Heart left ventricle (tissue), 16 donors: ENCODE measurements at places on chromosomes 4 and X. TPM values are rescaled to one million over a fixed set of nuclear protein-coding genes. Genes with fewer than 3 reads are reported as not detected.
A peak's percentile ranks its signal among the peaks of the same experiment; 100 is the strongest.

GRCh38 chr4:8891646-8892555 is 20.3 kb upstream of the HMX1 start:
- H3K27me3 ChIP-seq, result peaks cover 76% of the 10 kb centered on the region
- no peak overlapping the region for H3K27ac ChIP-seq
- no peaks in the 10 kb centered on the region for H3K36me3 ChIP-seq
- H3K4me1 ChIP-seq, result peaks cover 11% of the 10 kb centered on the region

The AFP gene
- not detected for polyA plus RNA-seq

GRCh38 chr4:8461086-8461485 is 20.5 kb downstream of the TRMT44 start:
- no peak for DNase-seq
- H3K27me3 ChIP-seq, result no peaks in the 10 kb centered on the region
- no peak overlapping the region for H3K4me3 ChIP-seq
- H3K27ac ChIP-seq, result no peak overlapping the region

The VEGFC gene
- polyA plus RNA-seq, result 4.0 TPM

DNA sequence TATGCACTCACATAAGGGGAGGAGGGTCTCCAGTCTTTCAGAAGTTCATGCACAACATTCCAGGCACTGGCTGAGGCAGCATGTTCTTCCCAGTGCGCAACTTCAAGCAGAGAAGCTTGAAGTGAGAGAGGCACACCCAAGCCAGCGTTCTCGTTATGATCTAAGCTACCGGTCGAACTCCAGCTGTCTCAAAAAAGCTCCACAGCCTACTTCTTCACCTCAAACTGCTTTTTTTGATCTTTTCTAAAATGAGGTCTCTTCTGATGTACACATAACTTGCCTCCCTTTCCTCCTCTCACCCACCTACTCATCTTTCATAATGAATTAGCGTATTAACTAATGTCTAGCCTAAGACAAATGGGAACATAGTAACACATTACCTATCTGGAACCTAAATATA is 25.3 kb downstream of the GPC4 start:
- DNase-seq, result no peak
- H3K27ac ChIP-seq, result no peak overlapping the region
- H3K27me3 ChIP-seq, result no peaks in the 10 kb centered on the region
- H3K4me1 ChIP-seq, result no peaks in the 10 kb centered on the region
- H3K4me3 ChIP-seq, result no peak overlapping the region

DNA sequence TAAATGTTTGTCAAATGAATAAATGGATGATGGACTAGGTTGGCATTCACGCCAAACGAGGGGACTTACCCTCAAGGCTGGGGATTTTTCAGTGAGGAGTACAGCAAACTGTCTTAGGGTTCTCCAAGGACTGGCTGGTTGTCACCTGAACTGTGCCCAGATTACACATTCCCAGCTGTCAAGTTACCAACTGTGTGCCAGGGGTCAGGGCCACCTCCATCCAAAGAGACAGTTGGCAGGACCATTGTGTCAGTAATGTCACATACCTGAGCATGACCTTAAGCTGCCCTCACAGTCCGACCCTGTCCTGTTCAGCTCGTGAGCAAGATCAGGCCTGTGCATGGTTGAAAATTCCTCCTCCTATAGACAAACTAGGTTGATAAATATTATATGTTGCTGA is 116.7 kb downstream of the MID1IP1 start:
- H3K4me1 ChIP-seq, result no peaks in the 10 kb centered on the region
- DNase-seq, result no peak
- H3K27ac ChIP-seq, result no peak overlapping the region
- H3K4me3 ChIP-seq, result no peak overlapping the region
- no peaks in the 10 kb centered on the region for H3K36me3 ChIP-seq

The SPANXD gene
- not detected for polyA plus RNA-seq

- H3K36me3 ChIP-seq, result no peaks in the 10 kb centered on the region
- no peak overlapping the region for H3K27ac ChIP-seq
Measured at GRCh38 chr4:56843421-56843899, 22.0 kb upstream of the SPINK2 start.

DNA sequence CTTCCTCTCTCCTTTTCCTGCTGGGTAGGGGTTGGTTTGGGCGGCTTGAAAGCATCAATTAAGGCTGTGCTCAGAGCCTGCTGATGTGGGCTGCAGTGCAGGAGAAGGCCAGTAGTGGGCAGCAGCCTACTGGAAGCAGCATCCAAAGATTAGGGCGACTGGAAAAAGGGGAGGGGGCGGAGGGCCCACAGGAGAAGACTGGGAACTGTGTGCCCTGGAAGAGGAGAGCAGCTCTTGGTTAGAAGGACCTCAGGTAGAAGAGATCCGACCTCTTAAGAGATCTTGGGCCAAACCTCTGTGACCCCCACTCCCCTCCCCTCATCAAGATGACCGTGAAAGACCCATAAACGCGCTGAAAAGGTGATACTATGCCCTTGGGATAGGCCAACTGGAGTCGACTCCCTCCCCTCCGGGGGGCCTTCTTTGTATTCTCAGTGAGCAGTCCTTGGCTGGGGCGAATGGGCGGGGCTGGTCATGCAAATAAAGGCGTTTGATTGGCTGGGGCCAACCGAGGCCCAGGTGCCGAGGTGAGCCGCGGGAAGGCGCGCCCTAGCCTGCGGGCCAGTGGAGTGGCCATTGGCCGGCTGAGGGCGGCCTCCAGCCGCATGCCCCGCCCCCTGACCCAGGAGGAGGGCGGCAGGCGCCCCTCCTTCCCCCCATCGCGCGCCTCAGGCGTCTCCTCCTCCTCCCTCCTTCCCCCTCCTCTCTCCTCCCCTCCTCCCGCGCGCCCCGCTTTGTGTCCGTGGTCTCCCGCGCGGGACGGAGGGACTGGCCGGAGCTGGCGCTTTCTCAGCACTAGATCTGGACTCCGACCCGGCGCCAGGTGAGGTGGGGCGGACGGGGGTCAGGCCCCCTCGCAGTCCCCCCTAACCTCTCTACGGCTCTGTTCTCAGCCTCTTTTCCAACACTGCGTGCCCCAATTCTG is 10.1 kb downstream of the DLG3 start:
- peak overlapping the region; percentile 57 for H3K4me3 ChIP-seq
- peaks cover 4% of the 10 kb centered on the region for H3K4me1 ChIP-seq
- H3K36me3 ChIP-seq, result no peaks in the 10 kb centered on the region
- no peaks in the 10 kb centered on the region for H3K27me3 ChIP-seq

- H3K4me3 ChIP-seq, result no peak overlapping the region
- no peak overlapping the region for H3K27ac ChIP-seq
- no peak for DNase-seq
- no peaks in the 10 kb centered on the region for H3K4me1 ChIP-seq
- no peaks in the 10 kb centered on the region for H3K36me3 ChIP-seq
- H3K27me3 ChIP-seq, result no peaks in the 10 kb centered on the region
Measured at GRCh38 chr4:93870876-93871458, 42.4 kb downstream of the ATOH1 start.

DNA sequence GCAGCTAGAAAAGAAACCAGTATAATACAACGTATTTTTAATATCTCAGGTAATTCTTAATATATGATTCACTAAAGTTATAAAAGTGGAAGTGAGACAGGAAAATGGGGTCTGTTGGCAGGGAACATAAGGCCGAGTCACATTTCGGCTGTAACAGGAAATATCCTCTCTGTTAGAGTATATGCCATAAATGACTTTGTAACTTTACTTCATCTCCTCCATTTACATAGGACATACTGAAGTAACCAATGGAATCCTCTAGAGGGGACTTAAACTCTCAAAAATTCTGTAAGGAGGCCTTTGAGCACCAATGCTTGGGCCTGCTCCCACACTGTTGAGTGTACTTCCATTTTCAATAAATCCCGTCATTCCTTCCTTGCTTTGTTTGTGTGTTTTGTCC is 71.3 kb downstream of the ANKRD17 start:
- H3K4me3 ChIP-seq, result no peak overlapping the region
- no peaks in the 10 kb centered on the region for H3K36me3 ChIP-seq
- H3K4me1 ChIP-seq, result peaks cover 9% of the 10 kb centered on the region
- H3K27me3 ChIP-seq, result no peaks in the 10 kb centered on the region
- no peak overlapping the region for H3K27ac ChIP-seq

DNA sequence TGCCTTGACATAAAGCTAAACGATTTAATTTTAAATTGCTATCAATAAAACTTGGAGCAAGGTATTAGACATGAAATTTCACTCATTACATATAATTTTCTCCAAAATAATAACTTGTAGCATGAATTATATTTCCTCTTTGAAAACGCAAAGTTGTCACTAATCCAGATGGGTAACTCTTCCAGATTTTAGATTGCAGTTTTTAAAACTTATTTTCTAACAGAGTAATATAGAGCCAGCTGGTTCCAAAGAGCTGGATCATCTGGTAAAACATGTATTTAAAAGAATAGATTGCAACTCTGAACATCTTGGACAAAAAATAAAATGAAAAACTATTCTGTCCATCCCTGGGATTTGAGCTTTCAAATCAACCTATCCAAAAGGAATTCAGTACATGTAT is 238.2 kb upstream of the INTU start:
- no peaks in the 10 kb centered on the region for H3K4me1 ChIP-seq
- H3K27ac ChIP-seq, result no peak overlapping the region
- DNase-seq, result no peak
- no peaks in the 10 kb centered on the region for H3K27me3 ChIP-seq

DNA sequence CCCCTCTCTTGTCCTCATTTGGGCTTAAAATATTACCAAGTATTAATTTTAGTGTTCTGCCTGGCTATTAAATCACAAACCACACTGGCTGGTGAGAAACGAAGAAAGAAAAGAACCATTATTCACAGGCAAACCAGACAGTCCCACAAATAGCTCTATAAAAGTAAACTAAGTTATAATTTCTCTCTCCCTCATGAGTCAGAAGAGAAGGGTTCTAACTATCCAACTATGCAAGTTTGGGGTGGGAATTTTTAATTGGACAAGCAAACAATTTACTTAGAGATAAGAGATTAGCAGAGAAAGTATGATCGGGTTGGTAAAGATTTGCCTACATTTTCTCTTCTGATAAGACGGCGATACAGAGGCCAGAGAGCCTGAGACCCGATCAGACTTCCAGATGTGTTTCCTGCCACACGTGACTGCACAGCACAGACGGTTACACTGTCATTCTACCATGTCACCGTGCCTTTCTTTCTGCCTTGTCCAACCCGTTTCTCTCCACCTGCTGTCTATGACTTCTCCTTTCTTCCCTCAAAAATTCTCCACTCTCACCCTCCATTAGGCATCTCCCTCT is 52.3 kb downstream of the MEPE start:
- no peak for DNase-seq
- H3K27me3 ChIP-seq, result no peaks in the 10 kb centered on the region
- H3K4me1 ChIP-seq, result no peaks in the 10 kb centered on the region
- no peak overlapping the region for H3K27ac ChIP-seq

DNA sequence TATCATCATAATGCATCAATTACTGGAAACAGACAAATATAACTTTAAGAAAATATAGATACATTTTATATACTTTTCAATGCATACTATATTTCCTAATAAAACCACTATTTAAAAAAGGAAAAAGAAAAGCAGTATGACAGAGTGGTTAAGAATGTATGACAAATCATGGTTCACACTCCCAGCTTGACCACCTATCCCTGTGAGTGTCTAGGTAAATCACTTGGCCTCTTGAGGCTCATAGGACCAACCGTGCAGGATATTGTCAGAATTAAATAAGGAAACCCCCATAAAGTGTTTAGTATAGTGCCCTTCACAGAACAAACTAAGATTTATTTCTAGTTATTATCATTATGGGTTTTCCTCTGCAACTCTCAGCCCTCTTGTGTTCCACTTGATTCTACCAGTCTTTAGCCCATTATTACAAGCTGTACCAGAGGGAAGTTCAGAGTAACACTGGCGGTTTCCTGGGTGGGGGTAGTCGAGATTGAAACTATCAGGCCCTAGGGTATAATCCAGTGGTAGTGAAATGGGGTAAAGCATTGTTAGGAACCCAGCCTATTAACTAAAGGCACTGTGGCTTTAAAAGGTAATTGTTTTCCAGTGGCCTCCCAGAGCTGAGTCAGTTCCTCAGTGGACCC is 55.5 kb upstream of the PAK3 start:
- no peak overlapping the region for H3K4me3 ChIP-seq
- no peaks in the 10 kb centered on the region for H3K36me3 ChIP-seq
- H3K27ac ChIP-seq, result no peak overlapping the region
- no peaks in the 10 kb centered on the region for H3K4me1 ChIP-seq
- peaks cover 4% of the 10 kb centered on the region for H3K27me3 ChIP-seq
- DNase-seq, result no peak

DNA sequence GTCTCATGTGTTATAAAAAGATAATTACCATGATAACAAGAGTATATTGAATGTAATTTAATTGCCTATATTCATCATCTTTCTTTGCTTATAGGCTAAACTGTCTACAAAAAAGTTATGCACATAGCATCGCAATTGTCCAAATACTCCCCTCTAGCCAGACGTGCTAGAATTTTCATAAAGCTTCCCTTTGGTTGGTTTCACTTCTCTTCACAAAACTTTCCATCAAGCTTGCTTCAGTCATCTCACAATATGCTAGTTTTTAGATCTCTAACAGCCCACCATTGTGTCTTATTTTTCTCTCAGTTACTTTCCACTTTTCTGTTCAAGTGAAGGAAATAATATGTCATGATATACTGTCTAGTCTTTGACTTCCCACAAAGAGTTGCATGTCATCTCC is 448.3 kb upstream of the SPANXN1 start:
- H3K4me1 ChIP-seq, result no peaks in the 10 kb centered on the region
- DNase-seq, result no peak
- H3K4me3 ChIP-seq, result no peak overlapping the region
- H3K27ac ChIP-seq, result no peak overlapping the region

The MAGEB16 gene
- polyA plus RNA-seq, result not detected

DNA sequence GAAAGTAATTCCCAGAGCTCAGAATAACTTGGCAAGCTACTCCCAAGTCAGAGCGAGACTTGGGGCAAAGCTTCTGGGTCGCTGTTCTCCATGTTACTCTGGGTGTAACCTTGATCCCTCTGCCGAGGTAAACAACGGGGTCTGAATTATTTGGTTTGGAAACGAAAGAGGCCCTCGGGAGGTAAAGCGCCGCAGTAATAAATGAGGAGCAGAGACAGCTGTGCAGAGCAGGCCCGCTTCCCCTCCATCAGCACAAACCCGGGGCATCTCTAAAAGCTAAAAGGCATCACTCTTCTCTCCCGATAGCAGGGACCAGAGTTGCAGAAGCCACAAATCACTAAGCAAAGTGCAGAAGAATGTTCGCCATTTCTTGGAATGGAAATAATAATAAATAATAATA is 561.5 kb downstream of the BCOR start:
- H3K27me3 ChIP-seq, result no peaks in the 10 kb centered on the region
- no peaks in the 10 kb centered on the region for H3K36me3 ChIP-seq
- H3K4me1 ChIP-seq, result no peaks in the 10 kb centered on the region

The PLP1 gene
- 1.5 TPM for polyA plus RNA-seq

- no peaks in the 10 kb centered on the region for H3K36me3 ChIP-seq
- H3K27me3 ChIP-seq, result no peaks in the 10 kb centered on the region
- DNase-seq, result no peak
- H3K27ac ChIP-seq, result no peak overlapping the region
- H3K4me1 ChIP-seq, result no peaks in the 10 kb centered on the region
Measured at GRCh38 chr4:61070269-61070668, 129.9 kb upstream of the ADGRL3 start.

- H3K27me3 ChIP-seq, result no peaks in the 10 kb centered on the region
- no peaks in the 10 kb centered on the region for H3K4me1 ChIP-seq
- no peak for DNase-seq
Measured at GRCh38 chrX:48696909-48697727, 584 bp downstream of the SUV39H1 start.
